ENCODE measurements at places on chromosomes 12 and 14.

- DNase-seq, result no peak
Observed at GRCh38 chr12:31729705-31730104, 884 bp upstream of the AMN1 start.

- peak; percentile 67 for DNase-seq
Observed at GRCh38 chr12:92363295-92364146, 217.9 kb upstream of the BTG1 start.

GRCh38 chr14:81480741-81481140 is 52.9 kb downstream of the SEL1L start:
- no peak for DNase-seq

DNA sequence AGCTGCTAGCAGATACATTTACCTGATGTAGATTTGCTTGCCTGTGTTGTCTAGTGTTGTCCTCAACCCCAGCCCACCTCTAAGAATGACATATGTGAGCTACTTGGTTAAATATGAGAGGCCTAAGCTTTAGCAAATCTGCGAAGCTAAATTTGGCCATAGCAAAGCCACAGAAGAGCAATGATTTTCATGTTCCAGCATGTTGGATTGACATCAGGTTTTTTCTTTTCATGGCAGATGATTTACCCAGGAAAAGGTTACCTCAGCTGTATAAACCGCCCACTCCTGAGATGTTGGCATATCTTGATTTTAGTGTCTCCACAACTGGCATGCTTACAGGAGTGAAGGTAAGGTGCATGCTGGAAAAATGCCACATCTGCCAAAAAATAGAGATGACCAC is 36.4 kb upstream of the ATF1 start:
- no peak for DNase-seq

- DNase-seq, result no peak
Observed at GRCh38 chr14:68511129-68512047, 281.5 kb downstream of the ZFP36L1 start.

- peak; percentile 61 for DNase-seq
Observed at GRCh38 chr12:57069523-57069922, 9.1 kb downstream of the NEMP1 start.

- no peak for DNase-seq
Observed at GRCh38 chr12:68198507-68199086, 27.0 kb downstream of the IL26 start.

- DNase-seq, result no peak
Observed at GRCh38 chr14:99968941-99969340, 96.3 kb upstream of the EVL start.

DNA sequence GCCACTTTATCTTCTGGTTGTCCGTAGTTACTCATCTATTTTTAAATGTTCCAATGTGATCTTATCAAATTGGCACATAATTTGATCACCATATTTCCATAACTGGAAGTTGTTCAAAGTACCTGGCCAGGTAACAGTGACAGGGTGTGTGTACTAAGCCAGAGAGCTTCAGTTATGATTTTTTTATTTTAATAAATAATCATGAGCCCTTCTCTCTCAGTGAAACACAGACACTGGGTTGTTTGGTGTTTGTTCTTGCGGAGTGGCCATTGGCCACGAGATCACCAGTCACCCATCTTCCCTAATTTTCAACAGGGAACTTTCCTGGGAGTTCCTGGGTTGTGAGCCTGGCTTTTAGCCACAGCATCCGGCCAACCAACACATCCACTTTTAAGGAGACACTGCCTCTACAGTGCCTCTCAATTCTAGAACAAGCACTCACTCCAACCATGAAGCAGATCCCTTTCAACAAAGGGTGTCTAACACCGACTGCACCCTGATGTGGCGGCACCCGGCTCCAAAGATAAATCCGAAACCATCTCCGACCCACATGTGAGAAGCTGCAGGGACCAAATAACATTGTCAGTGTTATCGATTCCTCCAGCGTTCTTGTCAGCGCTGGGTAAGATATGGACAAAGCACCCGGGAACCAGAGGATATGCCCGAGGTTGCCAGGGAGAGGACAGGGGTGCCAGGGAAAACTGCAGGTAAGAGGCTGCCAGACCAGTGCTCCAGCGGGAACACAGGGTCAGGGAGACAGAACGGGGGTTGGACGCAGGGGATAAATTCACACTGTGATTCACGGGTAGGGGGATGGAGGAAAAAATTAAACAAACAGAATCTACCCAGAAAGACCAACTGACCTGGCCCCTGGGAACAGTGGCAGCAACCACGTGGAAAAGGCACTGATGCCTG is 49.9 kb downstream of the FOXN3 start:
- no peak for DNase-seq

- no peak for DNase-seq
Observed at GRCh38 chr12:59700153-59700450, 104.3 kb downstream of the SLC16A7 start.

Data from right forelimb (tissue), 1 donor.